CD4-positive, alpha-beta T cell treated with Interleukin-17A for 4 hours (primary cell): ENCODE measurements at places on chromosomes 2 and 18.

DNA sequence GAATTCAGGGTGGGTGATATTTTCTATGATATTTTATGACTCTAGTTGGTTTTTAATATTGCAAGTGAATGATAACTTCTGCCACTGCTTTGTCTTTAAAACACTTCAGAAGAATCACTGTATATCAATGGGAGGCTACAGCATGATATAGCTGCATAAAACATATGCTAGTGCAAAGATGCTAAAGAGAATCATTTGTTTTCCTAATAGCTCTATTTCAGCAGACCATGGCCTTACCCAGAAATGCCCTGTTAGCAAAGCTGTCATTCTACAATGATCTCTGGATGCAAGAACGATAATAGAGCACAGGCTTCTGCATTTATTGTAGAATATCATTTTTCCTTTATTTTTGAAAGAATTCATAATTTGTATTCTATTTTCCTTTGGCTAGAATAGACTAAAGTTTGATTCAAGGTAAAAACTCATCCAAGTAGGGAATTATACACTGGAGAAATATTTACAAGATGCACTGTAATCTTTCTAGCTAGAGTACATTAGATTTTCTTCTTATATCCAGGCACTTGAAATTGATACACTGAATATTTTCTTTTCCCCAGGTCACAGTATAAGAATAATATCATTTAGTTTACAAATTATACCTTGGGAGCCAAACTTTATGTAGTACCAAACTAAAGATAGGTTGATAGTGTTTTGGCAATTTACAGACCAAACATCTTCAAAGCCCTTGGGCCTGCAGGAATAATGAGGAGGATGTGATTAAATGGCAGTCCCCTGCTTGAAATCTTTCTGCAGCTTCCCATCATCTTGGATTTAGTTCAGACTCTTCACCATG, 252.6 kb upstream of the LINC00305 start:
- DNase-seq = no peak

GRCh38 chr2:210541290-210541902, 15.0 kb upstream of the CPS1 start:
- no peak for DNase-seq

- DNase-seq = no peak
These were observed 34.4 kb upstream of the NT5C1B start for GRCh38 chr2:18623782-18624181.

- no peak for DNase-seq
These were observed 53.0 kb downstream of the SKA1 start for GRCh38 chr18:50427896-50428295.

GRCh38 chr2:179443180-179443579, 178.5 kb upstream of the SESTD1 start:
- no peak for DNase-seq
